ENCODE measurements at places on chromosomes 2 and 18.

DNA sequence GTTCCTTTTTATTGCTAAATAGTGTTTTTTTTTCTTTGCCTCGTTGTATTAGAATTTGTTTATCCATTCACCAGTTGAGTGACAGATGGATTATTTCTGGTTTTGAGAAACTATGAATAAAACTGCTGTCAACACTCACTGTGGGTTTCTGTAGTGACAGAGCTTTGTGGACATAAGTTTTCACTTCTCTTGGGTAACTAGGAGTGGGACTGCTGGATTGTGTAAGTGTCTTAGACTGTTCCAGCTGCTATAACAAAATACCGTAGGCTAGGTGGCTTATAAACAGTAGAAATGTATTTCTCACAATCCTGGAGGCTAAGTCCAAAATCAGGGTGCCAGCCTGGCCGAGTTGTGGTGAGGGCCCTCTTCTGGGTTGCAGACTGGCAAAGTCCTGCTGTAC lies 71.9 kb downstream of the TNFRSF11A start:
- no peak for DNase-seq

GRCh38 chr18:69787825-69788547 lies 159.7 kb downstream of the CD226 start:
- no peak for DNase-seq

GRCh38 chr2:156672556-156673332 lies 236.6 kb downstream of the GPD2 start:
- DNase-seq, result no peak

DNA sequence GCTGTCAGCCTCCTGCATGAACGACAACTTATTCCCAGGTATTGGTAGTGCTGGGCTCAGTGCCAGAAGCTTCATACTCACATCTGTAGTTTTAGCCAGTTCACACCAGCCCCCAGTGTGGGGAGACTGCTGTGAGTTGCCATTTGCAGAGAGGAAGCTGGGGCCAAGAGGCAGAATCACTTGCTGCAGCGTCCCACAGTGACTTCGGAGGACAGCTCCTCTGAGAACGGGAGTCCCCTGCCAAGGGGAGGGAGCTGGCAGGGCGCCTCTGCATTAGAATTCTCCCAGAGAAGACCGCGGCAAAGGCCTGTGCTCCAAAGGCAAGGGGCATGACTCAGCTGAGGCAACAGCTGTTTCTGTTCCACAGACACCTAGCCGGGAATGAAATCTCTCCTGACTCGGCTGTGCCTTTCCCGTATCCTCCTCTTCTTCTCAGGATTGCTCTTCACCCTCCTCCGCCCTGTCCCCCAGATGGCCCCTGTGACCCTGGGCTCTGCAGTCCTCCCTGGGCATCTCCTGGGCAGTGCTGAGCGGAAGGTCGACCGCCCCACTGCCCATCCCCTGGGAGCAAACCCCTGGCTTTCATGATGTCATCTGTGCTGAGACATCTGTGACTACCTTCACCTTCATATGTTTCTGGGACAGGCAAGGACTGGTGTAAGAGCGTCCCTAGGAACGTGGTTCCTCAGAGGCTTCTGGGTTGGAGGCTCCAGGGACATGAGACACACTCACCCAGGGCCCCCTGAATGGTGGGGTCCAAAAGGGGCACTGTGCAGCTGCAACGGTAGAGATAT lies 18.0 kb downstream of the MAL start:
- no peak for DNase-seq

- DNase-seq, result no peak
Measured at GRCh38 chr2:58698620-58699019, 457.5 kb upstream of the FANCL start.

DNA sequence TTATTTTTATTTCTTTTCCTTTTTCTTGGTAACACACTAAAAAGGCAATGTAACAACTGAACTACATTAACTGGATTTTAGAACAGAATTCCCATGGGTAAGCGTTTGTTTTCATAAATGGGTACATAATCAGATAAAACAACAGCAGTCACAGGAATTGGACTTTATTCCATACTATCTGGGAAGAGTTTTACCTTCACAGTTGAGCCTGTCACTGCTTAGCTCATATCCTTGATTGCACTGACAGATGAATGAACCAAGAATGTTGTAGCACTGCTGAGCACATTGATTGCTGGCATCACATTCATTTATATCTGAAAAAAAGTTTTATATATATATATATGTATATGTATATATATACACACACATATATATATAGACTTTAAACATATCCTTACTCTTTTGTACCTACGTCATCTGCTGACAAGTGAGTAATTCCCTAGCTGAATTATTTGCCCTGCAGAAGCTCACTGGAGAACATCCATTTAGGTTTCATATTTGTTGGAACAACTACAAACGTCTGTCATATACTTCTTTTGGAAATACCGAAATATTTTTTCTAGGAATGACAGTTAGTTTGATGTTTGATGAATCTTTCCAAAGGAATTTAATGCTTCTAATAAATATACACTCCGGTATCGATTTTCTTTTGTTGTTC lies 47.0 kb downstream of the EFEMP1 start:
- DNase-seq, result no peak

GRCh38 chr2:156787517-156787916 lies 351.3 kb downstream of the GPD2 start:
- no peak for DNase-seq

GRCh38 chr2:238563551-238563950 lies 136.8 kb downstream of the ASB1 start:
- no peak for DNase-seq

- peak; percentile 78 for DNase-seq
Measured at GRCh38 chr2:43127208-43127940, 99.0 kb downstream of the ZFP36L2 start.

DNA sequence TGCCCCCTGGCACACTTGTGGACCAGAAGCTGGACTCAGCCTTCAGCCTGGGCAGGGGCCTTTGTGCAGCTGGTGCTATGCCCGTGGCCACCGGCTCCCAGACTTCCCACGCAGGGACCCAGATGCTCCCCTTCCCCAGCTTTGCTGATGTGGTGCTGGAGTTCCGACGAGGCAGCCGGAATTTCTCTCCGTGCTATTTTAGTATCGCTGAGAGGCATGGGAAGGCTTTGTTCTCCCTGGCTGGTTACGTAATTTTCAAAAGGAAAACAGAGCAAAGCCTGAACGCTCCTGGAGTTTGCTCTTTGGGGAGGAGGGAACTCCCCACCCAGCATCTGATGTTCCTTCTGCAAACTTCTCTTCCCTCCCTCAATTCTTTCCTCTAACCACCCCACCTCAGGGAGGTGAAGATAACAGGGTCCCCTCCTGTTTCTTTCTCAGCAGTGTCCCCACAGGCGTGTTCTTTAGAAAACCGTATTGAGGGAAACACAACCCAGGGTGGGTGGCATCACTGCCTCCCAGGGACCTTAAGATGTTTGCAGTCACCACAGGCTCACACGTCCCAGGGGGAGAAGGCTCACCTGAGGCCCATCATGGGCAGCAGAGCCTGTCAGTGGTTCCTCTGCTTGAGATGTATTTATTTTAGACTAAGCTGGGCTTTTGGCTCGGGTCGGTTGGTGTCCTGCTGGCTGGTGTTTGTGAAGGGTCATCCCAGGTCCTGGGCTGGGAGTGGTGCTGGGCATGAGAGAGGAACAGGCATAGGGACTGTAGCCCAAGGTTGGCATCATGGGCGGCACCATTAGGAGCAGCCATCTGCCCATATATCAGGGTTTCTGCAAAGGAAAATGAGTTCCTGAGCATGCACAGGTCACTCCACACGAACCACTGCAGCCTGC lies 95.0 kb downstream of the MAPK4 start:
- DNase-seq, result no peak

- DNase-seq, result no peak
Measured at GRCh38 chr18:43780782-43781340, 503.6 kb upstream of the SYT4 start.

GRCh38 chr2:216188956-216189355 lies 79.8 kb downstream of the XRCC5 start:
- no peak for DNase-seq

GRCh38 chr2:38076710-38077430 lies 919 bp upstream of the CYP1B1 start:
- peak; percentile 68 for DNase-seq

GRCh38 chr18:74500372-74500771 lies 4.2 kb downstream of the CNDP2 start:
- no peak for DNase-seq

DNA sequence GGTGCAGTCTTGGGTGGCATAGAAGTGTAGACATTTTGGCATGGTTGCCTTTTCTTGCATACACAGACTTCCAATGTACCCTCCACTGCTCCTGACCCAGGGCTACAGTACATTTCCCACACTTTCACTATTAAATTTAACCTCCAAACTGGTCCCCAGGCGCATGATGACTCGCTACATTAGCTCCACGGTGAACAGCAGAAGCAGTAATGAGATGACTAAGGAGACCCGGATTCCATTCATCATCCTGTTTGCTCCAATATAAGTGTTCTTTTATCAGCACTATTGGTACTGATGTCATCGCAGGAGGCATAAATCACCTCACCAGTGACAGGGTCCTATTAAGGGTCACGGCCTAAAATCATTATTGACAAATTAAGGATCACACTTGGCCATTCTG lies 316.5 kb downstream of the EN1 start:
- no peak for DNase-seq

DNA sequence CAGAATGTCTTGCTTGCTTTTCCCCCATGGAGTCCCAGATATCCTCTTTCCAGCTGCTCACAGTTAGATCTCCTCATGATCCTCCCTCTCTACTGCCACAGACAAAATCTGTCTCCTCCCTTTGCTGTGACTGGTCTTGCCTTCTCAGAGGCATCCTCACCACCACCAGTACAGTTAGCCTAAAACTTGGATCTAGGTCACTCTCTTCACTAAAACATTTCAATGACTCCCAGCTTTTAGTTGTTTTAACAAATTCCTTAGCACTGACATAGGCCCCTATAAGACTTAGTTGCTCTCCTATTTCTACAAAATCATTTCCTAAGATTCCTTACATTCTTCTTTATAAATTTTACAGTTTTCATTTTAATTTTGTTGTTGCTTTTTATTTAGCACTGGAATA lies 734.2 kb upstream of the CHAC2 start:
- no peak for DNase-seq

DNA sequence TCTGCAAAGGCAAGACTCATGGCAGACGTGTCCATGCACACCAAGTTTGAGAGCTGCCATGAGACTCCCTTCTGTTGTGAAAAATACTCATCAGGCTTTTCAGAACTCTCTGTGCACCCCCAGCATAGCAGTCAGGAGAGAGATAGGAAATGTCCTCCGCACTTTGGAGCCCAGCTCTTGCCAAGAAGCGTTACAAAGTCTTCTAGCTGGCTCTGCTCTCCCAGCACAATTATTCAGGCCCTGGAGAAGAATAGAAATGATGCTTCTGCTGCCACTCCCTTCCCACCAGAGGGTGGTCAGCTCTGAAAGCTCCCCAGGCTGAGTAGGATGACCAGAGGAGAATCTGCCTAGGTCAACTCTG lies 594.4 kb upstream of the ID2 start:
- DNase-seq, result no peak

GRCh38 chr18:76052227-76052595 lies 442.8 kb downstream of the ZNF516 start:
- no peak for DNase-seq

GRCh38 chr18:34794348-34794747 lies 84.2 kb downstream of the DTNA start:
- no peak for DNase-seq

- no peak for DNase-seq
Measured at GRCh38 chr2:229133155-229133772, 137.8 kb downstream of the PID1 start.

DNA sequence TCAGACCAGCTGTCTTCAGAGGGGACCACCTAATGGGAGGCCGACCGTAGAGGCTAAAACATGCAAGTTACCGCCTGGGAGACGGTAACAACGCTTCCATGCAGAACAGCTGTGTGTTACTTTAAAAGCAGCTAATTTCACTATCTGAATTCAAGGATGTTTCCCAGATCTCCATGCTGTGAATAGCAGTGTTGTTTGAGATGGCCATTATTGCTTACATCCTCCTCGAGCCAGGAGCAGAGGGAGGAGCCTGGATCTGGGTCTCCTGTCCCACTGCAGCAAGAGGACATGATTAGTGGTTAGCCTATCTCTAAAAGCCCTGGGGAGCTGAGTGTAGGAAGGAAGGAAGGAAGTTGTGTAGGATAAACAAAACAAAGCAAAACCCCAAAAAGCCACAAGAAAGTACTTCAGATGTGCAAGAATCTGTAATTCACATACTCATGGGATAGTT lies 50.9 kb downstream of the ACTR2 start:
- no peak for DNase-seq

- DNase-seq, result no peak
Measured at GRCh38 chr18:6476190-6476589, 61.5 kb upstream of the L3MBTL4 start.

DNA sequence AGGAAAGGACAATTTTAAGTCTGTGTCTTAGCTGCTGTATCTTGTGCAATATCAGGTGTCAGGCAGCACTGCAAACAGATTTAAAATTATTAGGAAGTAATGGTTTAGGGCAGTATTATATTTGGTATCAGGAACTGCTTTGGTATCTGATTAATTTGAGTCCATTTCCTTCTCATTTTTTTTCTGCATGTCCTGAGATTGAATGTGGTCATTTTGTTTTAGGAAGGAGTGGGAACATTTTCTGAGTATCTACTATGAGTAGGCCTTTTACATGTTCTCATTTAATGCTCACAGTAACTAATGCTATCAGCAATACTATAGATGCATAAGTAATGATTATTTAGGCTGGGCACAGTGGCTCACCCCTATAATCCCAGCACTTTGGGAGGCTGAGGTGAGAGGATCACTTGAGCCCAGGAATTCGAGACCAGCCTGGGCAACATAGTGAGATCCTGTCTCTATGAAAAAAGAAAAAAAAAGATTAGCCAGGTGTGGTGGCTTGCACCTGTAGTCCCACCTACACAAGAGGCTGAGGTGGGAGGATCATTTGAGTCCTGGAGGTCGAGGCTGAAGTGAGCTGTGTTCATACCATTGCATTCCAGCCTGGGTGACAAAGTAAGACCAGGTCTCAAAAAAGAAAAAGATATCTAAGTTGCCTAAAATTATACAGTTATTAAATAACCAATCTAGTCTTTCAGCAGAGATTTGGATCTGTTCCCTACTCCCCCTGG lies 4.7 kb downstream of the FMNL2 start:
- DNase-seq, result no peak

- no peak for DNase-seq
Measured at GRCh38 chr2:207281436-207281835, 115.7 kb upstream of the KLF7 start.

Data from GM12891 (cell line).